ENCODE measurements at places on chromosomes 11 and 22.

DNA sequence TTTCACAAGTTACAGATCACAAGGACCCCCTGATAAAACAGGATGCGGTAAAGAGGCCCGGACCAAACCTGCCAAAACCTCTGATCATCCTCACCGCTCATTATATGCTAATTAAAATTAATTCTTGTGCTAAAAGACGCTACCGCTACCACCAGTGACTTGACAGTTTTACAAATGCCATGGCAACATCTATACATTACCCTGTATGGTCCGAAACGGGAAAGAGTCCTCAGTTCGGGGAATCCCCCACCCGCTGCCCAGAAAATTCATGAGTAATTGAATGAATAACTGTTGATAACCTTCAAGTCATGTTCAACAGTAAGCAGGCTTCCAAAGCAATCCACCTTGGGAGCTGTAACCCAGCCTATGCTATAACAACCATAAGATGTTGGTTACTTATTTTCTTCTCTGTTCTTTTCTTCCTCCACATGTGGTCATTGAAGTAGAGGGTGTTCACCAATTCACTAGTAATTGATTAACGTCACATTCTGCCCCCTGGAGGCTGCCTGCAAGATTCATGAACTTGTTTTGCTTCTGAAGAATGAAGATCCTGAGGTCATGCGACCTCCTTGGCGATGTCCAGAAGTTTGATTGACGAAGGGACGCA lies 20.6 kb downstream of the APOBEC3H start:
- peak; percentile 62 for DNase-seq

GRCh38 chr22:46274381-46274780 lies 6.6 kb downstream of the TTC38 start:
- no peak for DNase-seq

- no peak for DNase-seq
Measured at GRCh38 chr11:67364783-67365722, 8.3 kb downstream of the CLCF1 start.

DNA sequence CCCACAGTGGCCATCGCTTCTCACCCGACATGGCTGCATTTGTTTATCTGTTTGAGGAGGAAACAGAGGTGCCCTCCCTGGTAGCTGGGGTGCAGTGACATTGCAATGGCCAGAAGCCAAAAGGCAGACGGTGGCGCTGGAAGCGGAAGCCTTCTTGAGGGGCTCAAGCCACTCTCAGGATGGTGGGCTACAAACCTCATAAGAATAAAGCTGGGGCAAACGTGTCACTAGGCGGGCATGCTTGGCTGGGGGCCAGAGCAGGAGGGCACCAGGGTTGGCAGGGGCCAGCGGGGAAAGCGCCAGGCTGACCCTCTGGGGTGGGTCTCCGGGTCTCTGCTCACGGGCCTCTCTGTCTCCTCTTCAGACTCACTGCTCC lies 12.6 kb downstream of the TNNT3 start:
- no peak for DNase-seq

DNA sequence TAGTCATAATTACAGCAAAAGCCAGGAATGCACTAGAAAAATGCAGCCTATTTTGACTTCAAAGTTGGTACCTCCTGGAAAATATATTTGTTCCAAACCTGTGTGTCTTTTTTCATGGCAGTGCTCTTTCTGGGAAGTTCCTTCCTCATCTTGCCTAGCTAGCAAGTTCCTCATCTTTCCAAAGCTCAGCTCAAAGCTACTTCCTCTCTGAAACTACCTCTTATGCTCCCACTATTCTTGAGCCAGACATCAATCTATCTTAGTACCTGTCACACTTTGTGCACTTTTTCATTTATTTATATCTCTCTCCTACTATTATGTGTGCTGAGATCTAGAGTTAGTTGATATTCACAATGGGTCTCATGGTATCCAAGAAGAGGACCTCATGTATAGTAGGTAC lies 191.6 kb upstream of the CCDC90B start:
- no peak for DNase-seq

DNA sequence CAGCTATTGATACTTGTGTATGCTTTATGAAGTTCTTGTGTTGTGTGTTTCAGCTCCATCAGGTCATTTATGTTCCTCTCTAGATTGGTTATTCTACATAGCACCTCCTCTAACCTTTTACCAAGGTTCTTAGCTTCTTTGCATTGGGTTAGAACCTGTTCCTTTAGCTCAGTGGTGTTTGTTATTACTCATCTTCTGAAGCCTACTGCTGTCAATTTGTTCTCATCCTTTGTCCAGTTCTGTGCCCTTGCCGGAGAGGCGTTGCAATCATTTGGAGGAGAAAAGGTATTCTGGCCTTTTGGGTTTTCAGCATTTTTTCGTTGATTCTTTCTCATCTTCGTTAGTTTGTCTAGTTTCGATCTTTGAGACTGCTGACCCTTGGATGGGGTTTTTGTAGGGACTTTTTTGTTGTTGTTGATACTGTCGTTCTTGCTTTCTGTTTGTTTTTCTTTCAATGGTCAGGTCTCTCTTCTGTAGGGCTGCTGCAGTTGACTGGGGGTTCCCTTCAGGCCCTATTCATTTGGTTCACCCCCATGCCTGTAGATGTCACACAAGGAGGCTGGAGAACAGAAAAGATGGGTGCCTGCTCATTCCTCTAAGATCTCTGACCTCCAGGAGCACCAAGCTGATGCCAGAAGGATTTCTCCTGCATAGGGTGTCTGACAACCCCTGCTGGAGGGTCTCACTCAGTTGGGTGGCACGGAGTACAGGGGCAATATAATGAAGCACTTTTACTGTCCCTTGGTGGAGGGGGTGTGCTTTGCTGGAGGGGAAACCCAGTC lies 35.9 kb upstream of the MUC15 start:
- no peak for DNase-seq

GRCh38 chr22:37817705-37818408 lies 5.3 kb upstream of the GALR3 start:
- DNase-seq: peak; percentile 87

DNA sequence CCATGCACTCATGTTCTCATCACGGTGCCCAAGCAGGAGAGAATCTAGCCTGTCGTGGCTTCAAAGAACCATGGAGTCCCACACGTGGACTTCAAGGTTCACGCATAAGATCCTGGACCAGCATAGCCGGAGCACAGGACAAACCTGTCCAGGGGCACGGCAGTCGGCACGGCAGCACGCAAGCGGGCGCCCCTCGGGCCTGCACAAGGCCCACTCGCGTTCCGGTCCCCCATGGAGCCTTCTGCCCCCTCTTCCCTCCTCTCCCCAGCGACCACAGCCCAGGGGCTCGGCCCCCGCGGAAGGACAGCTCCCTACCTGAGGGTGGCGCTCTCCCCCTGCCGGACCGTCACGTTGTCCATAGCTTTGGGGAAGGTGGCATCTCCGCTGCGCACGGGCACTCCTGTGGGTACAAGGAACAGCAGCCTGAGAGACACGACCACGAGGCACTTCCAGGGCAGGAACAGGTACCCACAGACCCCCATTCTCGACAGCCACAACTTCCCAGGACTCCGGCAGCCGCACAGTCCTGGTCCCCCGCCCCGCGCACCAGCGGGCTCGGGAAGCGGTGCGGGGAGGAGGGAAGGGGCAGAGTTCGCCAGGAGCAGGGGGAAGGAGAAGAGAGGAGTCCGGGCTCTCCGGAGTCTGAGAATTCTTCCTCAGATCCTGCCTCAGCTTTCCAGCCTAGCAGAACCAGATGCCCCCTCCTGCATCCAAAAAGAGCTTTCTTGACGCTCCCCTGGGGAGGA lies 589.5 kb downstream of the OPCML start:
- DNase-seq: no peak

GRCh38 chr22:29683536-29683935 lies 36.3 kb upstream of the CABP7 start:
- DNase-seq: no peak

GRCh38 chr11:11701070-11701469 lies 79.3 kb upstream of the GALNT18 start:
- no peak for DNase-seq

DNA sequence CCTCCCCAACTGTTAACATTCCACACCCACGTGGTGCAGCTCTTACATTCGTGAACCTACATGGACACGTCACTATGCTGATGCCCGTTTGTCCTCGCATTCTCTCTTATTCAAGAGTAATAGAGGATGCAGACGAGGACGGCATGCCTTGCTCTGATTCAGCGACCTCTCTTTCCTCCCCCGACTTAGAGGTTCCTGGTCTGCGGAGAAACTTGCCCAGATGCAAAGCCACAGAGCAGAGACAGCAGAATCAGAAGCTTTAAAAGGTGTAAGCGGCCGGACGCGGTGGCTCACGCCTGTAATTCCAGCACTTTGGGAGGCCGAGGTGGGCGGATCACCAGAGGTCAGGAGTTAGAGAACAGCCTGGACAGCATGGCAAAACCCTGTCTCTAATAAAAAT lies 288.0 kb downstream of the NTM start:
- no peak for DNase-seq

- no peak for DNase-seq
Measured at GRCh38 chr11:76850815-76851214, 9.9 kb upstream of the ACER3 start.

DNA sequence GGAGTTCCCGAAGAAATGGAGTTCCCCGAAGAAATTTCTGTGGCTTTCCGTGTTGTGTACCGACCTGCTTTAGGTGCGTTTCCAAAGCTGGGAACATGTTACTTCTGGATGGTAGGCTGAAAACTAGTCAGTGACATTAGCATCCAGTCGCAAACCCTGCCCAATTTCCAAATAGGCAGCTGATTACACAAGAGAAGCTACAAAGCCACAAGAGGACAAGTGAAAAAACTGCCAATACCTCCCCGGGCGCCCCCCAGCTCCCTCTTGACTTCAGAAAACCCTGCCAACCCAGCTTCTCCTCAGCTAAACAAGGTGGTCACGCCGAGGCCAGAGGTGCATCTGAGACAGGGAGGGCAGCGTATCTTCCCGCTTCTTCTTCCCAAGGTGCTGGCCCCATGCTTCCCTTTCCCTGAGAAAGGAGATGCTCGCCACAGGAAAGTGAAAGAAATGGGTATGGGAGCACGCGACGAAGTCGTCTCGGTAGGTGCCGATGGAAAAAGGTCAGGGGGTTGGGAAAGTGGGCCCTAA lies 551 bp downstream of the AGBL2 start:
- no peak for DNase-seq

DNA sequence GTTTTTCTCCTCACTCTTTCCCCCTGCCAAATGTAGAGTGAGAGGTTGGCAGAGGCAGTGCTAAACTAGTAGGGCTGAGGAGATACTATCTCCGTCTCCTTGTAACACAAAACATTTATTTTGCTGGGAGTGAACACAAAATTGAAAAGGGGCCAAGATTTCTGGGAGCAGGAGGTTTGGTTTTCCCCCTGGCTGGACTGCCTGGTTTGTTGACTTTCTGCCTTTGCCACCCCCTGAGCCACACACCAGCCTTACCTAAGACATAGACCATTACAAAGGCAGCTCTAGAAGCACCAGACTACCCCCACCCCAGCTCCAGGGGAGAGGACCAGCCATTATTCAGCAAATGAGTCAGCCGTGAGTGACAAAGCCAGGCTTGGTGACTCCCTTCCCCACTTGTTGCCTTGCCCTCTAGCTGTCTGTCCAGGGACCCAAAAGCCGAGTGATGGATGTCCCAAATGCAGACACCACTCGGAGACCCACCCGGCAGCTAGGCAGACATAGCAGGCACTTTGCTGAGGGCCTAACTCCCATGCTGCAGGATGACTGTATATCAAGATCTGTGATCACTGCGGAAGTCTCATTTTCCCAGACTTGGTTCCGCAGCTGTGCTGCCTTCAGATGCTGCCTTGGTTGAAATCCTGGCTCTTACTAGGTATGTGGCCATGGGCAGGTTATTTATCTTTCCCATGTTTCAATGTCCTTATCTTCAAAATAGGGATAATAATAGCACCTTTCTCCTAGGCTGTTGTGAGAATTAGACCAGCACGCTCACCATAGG lies 17.7 kb upstream of the CDON start:
- no peak for DNase-seq

- DNase-seq: no peak
Measured at GRCh38 chr22:32858121-32858703, 56.7 kb downstream of the TIMP3 start.

DNA sequence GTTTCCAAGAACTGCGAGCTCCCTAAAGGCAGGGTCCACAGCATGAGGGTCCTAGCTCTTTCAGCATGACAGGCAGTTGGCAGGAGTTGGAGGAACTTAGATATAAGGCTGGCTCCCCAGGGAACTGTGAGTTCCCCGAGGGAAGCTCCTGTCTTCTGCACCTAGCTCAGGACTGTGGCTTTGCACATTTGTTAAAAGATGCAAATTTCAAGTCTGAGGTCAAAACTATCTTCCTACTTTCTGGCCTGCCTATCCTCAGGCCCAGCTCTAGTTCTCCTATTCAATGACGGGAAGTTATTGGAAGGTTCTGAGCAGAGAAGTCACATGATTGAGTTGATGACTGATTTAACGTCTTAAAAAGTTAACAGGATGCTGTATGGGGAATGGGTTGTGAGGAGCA lies 11.7 kb upstream of the UCP3 start:
- DNase-seq: no peak
